Activated gamma-delta T cell (primary cell): ENCODE measurements at places on chromosomes 5 and 9.

GRCh38 chr9:115006660-115007059 is 76.3 kb upstream of the TNFSF8 start:
- DNase-seq = no peak

- no peak for DNase-seq
Measured at GRCh38 chr9:123796618-123797484, 133.1 kb downstream of the DENND1A start.

- no peak for DNase-seq
Measured at GRCh38 chr5:19018822-19019221, 969.2 kb downstream of the CDH18 start.

DNA sequence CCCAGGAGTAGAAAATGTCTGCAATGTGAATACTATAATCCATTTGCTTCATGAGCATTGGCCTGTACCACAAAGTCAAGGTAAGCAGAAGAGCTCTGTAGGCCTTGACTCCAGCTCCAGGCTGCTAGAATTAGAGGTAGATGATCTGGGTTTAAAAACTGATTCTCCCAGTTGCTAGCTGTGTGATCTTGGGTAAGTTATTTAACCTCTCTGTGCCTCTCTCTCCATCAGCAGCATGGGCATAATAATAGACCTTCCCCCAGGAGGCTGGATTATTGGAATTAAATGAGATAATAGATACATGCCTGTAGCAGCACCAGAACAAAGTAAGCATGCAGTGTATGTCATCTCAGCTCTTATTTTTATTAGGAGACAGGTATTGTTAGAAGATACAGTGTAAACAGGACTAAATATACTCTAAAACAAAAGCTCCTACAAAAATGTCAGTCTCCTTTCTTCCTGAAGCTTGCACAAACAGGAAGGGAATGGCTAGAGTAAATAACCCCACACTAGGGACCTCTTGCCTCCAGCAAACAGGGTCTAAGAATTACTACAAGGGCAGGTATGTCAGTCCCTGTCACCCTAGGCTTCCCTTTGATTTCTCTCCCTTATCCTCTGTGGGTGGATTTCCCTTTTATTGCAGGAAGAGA is 57.5 kb downstream of the PSAT1 start:
- no peak for DNase-seq

GRCh38 chr9:135547756-135548736 is 2.1 kb downstream of the OBP2A start:
- no peak for DNase-seq

DNA sequence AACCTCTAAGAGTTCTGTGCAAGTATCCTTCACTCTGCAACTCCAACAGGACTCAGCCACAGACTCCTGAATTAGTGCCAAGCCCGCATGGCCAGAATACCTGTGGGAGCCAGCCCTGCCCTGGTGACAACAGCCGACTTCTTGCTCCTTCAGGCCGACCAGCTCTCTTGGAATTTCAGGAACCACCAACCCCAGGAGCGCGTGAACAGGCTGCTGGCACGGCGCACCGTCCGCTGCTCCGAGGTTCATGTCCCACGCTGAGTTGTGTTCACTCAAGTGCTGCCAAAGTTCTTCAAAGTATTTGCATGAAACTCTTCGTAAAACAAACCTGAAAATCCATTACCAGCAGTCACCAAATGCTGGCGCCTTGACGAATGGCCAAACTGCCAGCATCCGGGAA is 232.8 kb downstream of the NR2F1-AS1 start:
- no peak for DNase-seq

DNA sequence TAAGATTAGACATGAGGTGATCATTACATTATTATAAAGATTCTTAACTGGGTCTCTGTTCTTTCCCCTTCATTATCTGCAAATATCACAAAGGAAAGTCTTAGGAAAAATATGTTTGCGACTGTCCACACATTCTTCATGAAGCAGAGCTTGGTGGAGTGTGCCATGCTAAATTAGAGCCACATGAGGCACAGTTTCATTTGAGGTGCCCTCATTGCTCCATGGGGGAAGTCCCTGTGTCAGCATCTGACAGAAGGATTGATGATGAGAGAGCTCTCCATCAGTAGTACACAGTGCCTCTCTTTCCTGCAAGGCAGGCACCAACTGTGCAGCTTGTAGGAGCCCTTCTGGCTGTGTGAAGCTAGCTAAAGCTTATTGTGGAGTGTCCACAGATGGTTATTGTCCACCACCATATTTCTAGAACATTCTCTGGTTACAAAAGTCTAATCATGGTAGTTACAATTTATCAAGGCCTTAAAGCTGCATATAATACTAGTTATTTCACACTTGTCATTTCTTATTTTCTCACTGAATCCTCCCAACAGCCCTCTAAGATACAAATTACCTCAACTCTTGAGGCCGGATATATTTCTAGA is 63.9 kb downstream of the C9orf152 start:
- no peak for DNase-seq

- DNase-seq = no peak
Measured at GRCh38 chr9:118558026-118558425, 811.2 kb downstream of the BRINP1 start.

DNA sequence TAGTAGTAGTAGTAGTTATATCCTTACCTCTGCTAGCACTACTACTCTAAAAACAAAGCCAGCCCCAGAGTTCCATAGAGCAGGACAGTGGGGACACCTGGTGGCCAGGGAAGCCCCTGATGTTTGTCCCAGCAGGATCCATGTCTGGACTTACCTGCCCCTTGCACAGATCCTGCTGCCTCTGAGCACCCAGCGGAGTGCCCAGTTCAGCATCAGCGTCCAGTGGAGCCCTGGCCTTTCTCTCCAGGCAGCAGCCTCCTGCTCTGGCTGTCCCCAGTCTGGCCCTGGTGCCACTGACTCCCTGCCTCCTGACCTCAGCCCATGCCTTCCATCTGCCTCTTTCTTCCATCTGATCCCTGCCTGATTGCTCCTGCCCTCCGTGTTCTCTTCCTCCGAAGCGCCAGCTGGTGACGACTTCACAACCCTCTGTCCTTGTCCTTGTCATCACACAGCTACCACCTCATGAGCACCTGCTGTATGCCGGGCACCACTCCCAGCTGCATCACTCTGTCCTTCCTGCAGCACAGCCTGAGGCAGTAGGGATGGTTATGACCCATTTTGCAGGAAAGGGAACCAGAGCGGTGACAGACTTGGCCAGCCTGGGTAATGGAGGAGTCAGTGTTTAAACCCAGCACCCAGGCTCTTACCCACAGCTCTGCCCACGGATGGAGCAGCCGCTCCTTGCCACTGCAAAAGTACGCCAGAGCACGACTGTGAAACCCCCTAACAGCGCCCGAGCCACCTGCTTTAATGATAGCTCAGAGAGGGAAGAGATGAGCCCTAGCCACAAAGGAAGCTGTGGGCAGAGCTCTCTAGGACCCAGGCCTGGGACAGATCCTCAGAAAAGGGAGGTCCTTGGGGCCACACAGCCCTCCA is 11.5 kb downstream of the SARDH start:
- no peak for DNase-seq

GRCh38 chr9:69672596-69673310 is 582 bp upstream of the APBA1 start:
- DNase-seq = peak; percentile 29

GRCh38 chr5:149966946-149967345 is 6.4 kb downstream of the SLC26A2 start:
- no peak for DNase-seq

GRCh38 chr9:112124156-112124555 is 50.9 kb downstream of the SUSD1 start:
- no peak for DNase-seq

DNA sequence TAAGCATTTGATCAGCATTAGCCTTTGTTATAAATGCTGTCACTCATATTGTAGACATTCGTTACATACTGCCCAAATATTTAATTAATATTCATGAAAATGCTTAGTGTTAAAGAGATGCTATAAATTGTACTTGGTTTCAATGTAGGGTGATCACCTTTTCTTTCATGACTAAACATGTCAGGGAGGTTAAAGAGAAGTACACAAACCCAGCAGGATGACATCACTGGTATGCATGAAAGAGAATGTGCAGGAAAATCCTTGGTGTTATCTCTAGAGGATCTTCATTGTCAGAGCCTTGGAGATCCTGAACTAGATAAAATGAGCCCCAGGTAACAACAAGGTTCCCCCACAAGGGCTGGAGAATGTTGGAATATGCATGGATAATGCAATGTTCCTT is 33.0 kb upstream of the SV2C start:
- DNase-seq = no peak

DNA sequence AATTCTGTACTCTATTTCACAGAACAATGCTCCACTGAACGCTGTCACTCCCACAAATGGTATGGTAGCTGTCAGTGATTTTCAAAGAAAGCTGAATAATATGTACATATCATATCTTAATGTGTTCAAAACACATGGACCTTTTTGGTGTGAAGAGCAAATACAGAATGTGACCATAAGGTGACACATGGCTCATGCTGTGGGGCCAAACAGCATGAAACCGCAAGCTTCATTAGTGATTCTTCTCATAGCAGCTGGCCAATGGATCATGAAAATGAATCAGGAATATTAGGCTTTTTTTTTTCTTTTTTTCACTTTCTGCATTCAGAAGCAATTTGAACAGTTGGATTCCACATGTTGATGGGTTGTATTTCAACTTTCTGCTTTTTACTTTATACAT is 54.9 kb upstream of the CDH9 start:
- no peak for DNase-seq

DNA sequence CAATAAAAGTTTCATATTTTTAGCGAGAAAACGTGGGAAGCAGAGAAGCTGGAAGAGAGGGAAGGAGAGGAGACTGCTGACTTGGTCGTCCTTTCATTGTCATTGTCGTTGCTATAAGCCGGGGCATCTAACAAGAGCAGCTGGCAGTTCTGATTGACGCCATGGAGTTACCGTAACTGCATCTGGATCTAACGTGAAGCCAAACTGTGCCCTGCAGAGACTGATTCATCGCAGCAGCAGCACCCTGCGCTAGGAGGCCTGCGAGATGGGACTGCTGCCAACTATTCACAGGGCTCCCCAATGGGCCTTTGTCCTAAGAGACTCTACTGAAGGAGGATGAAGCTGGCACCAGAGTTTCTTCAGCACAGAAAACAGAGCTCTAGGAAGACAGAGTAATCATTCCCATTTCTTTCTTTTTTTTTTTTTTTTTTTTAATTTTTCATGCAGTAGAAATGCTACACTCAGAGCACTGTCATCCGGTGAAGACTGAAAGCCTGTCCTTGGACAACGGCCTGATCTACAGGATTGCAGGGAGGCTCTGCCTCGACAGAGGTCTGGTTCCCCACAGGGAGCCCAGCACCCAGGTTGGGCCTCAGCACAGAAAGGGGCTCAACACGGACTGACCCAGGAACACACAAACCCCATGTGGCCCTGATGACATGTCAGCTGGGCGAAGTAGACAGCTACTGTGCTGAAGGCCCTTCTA is 47.8 kb downstream of the RETREG1 start:
- DNase-seq = no peak

DNA sequence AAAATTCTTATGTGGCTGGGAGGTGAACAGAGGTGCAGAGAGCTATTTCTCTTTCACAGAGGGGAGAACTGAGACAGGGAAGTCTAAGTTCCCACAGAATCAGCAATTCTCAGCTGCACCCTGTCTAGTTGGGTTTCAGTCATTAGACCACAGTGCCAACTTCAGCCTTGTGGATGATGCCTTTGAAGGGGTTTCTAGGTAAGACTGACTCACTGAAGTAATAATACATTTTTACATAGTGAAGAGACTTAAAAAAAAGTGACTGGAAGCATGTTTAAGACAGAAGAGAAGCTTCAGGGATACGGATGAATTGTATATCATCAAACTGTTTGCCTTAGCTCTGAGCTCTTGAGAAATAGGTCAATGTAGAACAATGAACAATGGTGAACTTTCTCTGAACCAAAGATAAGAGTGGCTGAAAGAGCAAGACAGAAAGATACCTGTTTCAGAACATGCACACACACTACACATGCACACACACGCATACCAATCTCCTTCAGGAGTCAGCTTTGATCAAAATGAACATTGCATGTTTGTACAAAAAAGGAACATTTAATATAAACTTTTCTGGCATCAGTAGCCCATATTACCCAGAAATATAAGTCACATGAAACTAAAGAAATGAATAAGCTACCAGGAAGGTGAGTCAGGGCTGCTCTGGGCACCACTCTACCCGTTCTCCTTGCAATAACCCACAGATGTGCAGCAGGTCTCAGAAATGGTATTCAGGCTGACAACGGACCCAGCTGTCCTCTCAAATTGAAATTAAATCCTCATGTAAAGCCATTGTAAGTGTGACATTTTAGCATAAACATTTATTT is 12.6 kb upstream of the FYB1 start:
- DNase-seq = no peak

GRCh38 chr5:81633471-81633870 is 117.4 kb downstream of the SSBP2 start:
- DNase-seq = no peak

DNA sequence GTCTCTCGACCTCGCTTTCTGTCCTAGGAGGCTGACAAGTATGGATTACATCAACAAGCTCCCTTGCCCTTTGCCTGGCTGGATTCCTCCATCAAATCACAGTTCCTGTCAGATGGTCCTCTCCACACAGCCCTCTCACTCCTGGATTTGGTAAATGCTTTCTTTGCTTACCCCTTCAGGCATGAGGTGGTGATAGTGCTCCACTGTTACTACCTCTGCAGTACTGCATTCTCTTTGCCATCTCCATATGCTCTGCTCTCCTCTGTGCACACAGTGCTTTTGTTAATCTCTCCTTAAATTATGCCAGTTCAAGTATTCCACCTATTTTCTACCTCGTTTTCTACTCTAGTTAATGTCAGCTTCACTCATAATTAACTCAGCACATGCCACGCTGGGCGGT is 279.2 kb downstream of the DMAC1 start:
- no peak for DNase-seq

DNA sequence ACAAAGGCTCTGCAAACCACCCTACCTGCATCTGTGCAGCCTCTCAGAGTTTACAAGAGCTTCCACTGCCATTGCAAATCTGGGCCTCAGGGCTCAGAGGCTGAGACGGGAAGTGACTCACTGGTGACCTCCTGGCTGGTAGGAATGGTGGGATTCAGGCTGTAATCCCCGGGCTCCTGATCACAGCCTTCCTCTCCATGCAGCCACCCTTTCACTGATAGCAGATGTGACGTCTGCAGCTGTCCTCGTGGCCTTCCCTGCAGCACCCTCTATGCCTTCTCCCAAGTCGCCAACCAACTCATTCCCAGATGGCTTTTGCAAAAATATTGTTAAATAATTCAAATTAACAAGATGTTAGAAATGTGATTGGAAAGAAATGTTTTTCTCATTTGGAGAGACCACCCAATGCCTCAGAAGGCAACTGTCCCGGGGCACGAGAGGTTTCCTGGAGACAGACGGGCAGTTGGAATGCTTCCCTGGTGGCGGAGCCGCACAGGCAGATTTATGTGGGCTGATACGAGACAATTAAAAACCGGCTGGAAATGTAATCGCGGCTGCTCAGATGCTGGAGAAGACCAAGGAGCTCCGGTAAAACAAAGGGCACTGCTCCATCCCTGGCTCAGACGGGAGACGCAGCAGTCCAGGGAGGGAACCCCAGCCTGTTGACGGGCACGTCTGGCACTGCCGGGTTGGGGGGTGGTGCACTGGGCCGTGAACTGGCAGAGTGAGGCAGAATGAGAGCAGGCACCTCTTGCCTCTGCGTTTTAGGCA is 34.4 kb upstream of the SLC25A51 start:
- DNase-seq = no peak
